NCI-H1092 (cell line): ENCODE measurements at places on chromosomes 12 and 14.

- no peak for DNase-seq
Measured at GRCh38 chr14:48536318-48536717, 860.9 kb upstream of the MDGA2 start.

DNA sequence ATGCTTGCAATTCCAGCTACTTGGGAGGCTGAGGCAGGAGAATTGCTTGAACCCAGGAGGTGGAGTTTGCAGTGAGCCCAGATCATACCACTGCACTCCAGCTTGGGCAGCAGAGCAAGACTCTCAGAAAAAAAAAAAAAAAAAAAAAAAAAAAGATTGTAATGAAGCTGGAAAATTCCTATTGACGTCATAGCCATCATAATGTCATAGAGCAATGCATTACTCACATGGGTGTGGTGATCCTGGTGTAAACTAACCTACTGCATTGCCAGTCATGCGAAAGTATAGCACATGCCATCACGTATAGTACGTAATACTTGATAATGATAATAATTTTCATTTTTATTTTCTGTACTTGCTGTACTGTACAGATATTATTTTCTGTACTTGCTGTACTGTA, 42.7 kb upstream of the NID2 start:
- no peak for DNase-seq

- DNase-seq, result no peak
Measured at GRCh38 chr12:124581307-124582107, 14.1 kb upstream of the NCOR2 start.

DNA sequence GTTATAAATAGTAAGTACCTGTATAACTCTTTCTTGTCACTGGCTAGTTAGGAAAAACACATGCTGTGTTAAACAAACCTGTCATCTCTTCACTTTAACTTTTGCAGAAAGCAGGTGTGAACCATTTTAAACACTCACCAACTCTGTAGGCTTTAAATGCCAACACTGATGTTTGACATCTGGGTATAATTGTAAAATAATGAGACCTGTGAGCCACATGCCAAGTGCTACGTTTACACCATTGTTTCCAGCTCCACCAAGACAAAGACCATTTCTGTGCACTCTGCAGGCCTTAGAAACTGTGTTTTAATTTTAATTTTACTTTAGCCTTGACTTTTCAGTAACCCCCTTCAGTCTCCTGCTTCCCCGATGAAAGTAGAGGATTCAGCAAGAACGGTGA, 11.0 kb downstream of the TPH2 start:
- DNase-seq, result no peak

DNA sequence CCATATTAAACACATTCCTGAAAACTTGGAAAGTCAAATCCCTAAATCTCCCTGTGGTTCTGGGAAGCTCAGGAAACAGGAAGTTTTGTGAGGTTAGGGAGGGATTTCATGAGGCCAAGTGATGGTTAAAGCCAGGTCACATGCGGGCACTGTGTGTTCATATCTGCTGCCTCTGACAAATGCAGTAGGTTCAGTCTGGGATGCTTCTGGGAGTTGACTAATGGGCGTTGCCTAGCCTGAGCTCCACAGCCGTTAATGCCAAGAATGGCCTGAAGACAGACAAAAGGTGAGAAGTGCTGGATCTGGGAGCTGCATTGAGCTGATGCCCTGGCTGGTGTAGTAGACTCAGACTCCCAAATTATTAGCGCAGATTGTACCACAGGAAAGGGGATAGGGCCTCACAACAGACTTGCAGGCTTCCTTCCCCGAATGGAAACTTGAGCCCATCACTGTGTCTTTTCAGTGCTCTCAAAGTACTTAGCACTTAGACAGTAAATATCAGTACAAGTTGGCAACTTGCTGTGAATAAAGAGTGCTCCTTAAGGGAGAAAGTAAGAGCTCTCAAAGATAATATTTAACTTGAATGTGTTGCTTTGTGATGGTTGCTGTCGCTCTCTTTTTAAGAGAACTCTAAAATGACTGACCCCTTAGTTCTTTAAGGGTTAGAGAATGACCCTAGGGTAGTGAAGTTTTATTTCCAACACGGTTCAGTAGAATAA, 17.3 kb downstream of the GSG1 start:
- DNase-seq, result no peak

DNA sequence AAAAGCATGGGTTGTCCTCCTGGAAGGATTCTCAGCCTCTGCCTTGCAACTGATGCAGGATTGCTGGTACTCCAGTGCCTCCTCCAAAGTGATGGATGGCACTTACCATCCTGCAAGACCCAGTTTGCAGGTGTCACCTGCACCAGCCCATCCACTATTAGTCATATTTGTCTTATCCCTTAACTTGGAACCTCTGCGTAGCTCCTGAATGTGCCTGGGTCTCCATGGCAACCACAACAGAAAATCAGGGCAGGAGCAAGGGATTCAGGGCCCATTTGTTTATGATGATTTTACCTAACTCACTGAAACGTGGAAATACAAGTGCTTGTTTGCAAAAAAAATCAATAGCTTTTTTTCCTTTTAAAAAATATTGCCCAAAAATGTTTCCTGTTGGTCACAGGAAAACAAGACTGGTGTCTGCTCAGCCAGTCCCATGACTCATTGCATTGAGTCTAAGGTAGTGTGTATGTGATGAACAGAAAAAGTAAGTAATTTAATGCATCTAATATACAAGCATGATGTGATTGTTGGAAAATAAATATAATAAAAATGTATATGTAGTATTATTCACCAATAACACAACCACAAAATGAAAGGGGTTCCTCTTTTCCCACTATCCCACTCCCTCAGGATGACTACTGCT, 1196.3 kb upstream of the TMEM132C start:
- DNase-seq, result no peak

DNA sequence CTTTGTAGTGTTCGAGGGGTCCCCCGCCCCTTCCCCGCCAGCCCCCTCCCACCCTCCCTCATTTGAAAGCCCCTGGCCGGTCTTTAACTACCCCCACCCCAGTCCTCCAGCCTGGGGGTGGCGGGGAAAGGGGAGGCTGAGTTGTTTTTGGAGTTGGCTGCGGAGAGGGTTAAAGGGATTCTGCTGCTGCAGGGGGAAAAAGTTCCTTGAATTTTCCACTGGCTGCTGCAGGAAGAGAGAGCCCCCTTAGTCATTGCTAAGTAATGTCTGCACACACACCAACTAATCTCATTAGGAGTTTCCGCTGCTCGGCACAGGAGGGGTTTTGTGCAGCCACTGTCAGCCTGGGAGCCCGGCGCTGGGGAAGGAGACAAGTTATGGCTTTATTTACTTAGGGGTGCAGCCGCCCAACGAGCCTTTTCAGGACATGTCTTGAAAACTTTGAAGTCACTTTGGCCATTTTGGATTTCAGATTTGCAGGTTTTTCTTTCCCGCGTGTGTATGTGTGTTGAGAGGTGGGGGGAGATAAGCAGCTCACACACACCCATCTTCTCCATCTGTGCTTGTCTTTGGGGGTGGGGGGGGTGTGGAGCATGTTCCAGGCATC, 1.8 kb downstream of the ELK3 start:
- no peak for DNase-seq

GRCh38 chr12:82411546-82412230, 53.4 kb downstream of the METTL25 start:
- DNase-seq, result no peak

- DNase-seq, result no peak
Measured at GRCh38 chr14:38217553-38217952, 9.8 kb downstream of the SSTR1 start.

DNA sequence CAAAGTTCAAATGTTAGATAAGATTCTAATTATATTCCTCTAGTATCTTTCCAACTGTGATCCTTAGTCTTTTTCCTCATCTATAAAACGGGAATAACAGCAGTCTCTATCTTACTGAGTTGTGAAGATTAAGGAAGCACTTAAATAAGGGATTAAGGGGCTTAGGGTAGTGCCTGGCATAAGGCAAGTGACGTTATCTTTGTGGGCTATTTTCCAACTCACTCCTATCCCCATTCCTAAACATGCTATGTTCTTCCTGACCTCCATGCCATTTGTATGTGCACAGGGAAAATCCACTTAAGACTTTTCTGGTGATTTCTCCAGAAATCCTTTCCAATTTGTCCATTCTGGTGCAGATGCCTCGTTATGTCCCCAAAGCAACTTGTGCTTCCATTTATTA, 33.3 kb downstream of the SUPT16H start:
- no peak for DNase-seq

GRCh38 chr12:109695961-109696461, 17.6 kb upstream of the FAM222A start:
- DNase-seq, result no peak

GRCh38 chr14:37622231-37622923, 26.9 kb downstream of the TTC6 start:
- no peak for DNase-seq

DNA sequence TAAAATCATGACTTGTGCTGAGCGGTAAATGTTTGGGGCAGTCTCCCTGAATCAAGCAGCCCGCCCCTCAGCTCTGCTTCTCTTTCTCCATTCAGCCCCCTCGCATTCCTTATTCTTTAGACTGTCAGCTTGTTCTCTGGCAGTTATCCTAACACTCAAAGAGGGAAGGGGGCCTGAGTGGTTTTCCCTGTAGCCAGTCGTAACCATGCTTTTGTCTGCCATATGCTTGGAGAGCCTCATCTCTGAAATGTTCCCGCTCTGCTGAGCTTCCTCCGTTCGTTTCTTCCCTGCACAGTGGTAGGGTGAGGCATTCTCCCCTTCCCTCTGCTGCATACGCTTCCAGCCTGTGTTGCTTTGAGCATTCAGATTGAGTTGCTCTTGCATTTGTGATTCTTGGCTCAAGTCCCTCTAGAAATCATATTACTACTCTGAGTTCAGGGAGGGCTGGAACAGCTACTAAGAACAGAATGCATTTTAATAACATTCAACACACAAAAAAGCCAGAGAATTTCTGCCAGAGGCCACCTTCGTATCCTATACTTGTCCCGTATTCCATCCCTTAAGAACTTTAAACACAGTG, 119.7 kb downstream of the FBXL14 start:
- DNase-seq, result peak; percentile 85

DNA sequence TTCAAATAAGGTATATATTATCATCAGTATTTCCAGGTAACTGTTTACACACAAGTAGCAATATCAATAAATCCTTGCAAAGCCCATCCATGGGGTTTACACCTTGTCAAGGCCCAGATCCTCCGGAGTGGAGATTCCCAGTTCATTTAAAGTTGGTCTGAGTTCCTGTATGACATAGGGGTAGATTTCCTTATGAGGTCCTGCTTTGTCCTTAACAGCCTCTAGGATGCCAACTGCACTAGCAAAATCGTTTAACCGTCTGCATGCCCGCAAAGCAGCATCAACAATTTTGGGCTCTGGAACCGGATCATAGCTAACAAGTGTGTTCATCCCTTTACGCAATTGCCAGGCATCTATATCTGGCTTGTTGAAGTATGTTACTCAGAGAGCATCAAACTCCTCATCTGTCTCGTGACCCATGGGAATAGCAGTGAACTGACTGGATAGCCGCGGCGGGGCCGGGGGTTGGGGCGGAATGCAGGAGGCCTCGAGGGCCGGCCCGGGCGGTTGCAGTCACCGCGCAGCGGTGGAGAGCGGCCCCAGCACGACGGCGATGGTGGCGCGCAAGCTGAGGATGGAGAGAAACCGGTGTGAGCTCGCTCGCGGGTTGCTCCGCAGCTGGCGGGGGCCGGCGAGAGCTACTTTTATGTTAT, 30.6 kb upstream of the FBXO34 start:
- no peak for DNase-seq

DNA sequence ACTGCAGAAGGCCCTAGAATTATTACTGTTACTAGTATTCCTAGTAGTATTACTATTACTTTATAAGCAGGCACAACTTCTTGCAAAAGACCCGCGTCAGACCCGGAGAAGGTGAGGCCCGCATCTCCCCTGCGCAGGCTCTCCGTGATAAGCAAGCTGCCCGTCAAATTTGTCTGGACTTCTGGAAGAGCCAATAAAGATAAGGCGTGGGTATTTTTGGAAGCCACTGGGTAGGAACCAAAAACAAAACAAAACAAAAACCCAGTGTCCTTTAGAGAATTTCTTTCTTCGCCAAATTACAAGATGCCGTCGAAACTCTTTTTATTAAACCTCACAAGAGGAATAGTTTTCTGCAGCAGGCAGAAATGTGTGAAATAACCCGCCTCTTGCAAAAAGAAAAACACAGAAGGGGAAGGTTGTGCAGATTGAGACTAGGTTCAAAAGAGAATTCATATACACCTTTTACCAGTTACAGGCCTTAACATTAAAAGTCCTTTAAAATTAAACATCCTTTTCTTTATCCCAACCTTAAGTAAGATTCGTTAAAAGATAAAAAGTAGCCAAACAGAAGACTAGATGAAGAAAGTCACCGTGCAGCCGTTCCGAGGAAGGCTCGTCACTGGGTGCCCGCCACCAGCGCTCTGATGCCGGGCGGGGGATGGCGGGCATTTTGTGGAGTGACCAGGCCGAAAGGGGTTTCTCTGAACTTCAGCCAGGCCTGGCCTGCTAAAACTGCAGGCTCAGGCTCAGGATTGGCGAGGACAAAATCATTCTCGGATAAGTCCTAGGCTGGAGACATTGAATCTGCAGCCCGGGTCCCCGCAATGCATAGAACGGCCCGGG, 1.6 kb downstream of the TBX5 start:
- no peak for DNase-seq

DNA sequence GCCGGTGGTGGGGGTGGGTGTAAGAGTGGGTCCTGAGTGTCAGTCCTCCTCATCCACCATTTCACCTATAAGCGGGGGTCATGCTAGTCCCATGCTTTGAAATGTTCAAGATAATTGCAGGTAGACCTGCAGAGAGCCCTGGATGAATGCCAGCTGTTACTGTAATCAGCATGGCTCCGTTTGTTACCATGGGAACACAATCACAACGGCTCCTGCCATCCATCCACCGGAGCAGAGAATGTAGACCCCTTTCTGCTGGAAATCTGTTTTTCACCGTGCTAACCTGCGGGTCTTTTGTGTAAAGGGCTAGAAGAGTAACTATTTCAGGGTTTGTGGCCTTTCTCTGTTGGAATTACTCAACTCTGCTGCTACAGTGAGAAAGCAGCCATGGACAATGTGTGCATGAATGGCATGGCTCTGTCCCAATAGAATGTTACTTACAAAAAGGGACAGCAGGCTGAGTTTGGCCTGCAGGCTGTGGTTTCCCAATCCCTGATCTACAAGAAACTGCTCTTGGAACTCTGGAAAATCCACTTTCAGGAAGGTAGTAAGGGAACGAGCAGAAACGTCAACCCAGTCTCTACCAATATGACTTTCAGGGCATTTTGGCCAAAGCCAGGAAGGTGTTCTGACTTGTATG, 36.1 kb downstream of the KCTD10 start:
- peak; percentile 1 for DNase-seq

DNA sequence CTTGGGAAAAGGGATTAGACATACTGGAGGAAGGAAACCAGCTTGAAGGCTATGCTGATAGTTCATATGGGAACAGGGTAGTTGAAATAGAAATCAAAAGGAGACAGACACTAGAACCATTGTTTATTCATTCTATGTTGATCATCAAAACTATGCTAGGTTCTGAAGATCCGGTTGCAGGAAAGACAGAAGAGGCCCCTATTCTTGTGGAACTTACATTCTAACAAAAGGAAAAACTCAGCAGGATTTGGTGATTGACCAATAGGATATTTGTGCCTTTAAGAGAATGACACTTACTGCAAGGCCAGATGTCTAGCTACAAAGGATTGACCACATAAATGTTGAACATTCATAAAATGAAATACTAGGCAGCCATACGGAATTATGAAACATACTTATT, 179.2 kb downstream of the AKAP6 start:
- DNase-seq, result no peak

GRCh38 chr14:46381674-46382073, 269.9 kb downstream of the RPL10L start:
- no peak for DNase-seq

GRCh38 chr14:77964586-77964985, 164.7 kb downstream of the ADCK1 start:
- DNase-seq, result no peak

GRCh38 chr14:101588286-101588975, 27.1 kb downstream of the DIO3 start:
- no peak for DNase-seq
